ENCODE measurements at places on chromosomes 4 and X. TPM values are rescaled to one million over a fixed set of nuclear protein-coding genes. Genes with fewer than 3 reads are reported as not detected.

Gene OPRPN
- not detected for total RNA-seq

Gene UCHL1
- not detected for total RNA-seq

Gene XPNPEP2
- total RNA-seq, result 1.7 TPM

Gene CTAG1B
- total RNA-seq, result not detected

Gene PDCL2
- total RNA-seq, result not detected

Gene ATP8A1
- 19.8 TPM for total RNA-seq

Gene RELL1
- total RNA-seq, result 40.9 TPM

Gene C4orf46
- total RNA-seq, result 15.5 TPM

Gene CTAG1A
- total RNA-seq, result not detected

Gene SPANXN3
- not detected for total RNA-seq

Gene ATP11C
- 12.3 TPM for total RNA-seq

Gene FHIP1A
- 0.05 TPM for total RNA-seq

Gene SSX4
- total RNA-seq, result not detected

Gene AFAP1
- 5.9 TPM for total RNA-seq

Gene FANCB
- 9.5 TPM for total RNA-seq

Gene MAB21L2
- not detected for total RNA-seq

Gene KLHL13
- total RNA-seq, result not detected

Gene CYTL1
- total RNA-seq, result not detected

Gene ARL9
- 0.23 TPM for total RNA-seq

Gene PLAC1
- not detected for total RNA-seq

Gene FGD1
- total RNA-seq, result 0.13 TPM

Gene EOLA2
- 40.6 TPM for total RNA-seq

Gene SMIM10
- 0.35 TPM for total RNA-seq

Gene MAGEA2B
- total RNA-seq, result not detected

Gene DMRTC1
- total RNA-seq, result not detected

Gene TLL1
- total RNA-seq, result not detected

Gene ENPEP
- 0.65 TPM for total RNA-seq

Gene TEX13D
- total RNA-seq, result not detected

Gene CLDN34
- not detected for total RNA-seq

Gene SLC2A9
- total RNA-seq, result 0.83 TPM

Gene COX7B2
- not detected for total RNA-seq

Gene FRAS1
- total RNA-seq, result not detected

Gene DUX4
- total RNA-seq, result not detected

Gene MAGEB1
- total RNA-seq, result not detected

Gene HTR2C
- not detected for total RNA-seq

Gene SCLT1
- 37.8 TPM for total RNA-seq

Gene SSX3
- total RNA-seq, result not detected

Gene HTATSF1
- 64.1 TPM for total RNA-seq

Gene CT47C1
- not detected for total RNA-seq
